ENCODE measurements at places on chromosomes 6 and 20.

DNA sequence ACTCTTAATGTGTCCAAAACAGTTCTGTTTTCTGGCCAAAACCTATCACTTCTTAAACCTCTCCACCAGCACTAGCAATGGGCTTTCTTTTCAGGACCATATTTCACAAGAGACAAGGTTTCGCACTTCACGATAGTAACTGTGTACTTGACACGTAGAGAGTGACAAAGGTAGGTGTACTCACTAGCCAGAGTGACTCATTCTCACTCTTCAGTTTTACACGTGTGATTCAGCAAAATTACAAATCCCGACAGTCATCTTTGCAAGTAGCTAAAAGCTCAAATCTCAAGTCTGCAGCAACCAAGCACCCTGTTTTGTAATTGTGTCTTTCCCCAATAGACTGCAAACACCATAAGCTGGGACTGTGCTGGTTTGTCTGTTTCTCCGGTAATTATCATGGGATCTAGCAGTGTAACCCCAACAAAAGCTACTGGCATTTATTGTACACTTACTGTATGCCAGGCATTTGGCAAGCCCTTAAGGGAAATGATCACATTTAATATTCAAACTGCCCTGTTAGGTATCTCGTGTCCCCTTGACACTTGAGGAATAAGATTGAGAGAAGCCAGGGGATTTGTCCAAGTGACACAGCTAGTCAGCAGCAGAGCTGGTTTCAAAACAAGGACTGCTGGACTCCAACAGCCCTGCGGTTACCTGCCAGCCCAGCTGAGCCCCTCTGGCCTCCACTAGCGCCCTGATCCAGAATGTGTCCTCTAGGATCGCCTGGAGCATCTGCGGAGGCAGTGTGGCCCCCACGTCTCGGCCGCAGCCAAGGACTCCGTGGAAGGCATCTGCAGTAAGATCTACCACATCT is 9.9 kb downstream of the PCIF1 start:
- DNase-seq = no peak

DNA sequence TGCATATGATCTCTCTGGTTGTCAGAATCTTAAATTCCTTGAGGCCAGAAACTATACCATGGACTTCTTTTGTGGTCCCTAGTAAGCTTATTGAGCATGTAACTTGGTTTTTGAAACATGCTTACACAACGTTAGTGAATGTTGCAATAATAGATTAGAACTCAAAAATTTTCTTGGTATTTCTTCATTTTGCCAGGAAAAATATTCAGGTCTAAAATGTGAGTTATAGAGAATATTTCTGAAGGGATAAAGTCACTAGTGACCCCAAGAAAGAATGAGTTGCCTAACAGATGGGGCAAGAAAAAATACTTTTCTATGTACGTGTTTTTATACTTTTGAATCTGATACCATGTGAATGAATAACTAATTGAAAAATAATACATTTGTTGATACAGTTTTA is 195.4 kb downstream of the TFAP2A start:
- DNase-seq = no peak

GRCh38 chr20:19777981-19778380 is 19.9 kb downstream of the RIN2 start:
- no peak for DNase-seq

DNA sequence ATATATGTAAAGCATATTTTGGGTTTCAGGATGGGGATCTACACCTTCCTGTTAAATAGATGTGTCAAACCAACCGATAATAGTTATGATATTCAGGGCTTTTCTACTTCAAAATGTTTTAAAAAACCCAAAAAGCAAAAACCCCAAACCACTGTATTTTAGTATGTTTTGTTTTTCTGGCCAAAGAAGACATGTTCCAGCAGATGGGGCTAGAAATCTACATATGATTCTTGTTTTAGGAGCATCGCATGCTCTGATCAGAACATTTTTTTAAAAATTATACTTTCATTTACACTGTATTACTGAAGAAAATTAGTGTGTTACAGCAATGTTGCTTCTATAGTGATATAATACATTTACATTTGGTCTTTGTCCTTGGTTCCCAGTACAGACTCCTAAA is 11.0 kb downstream of the RMND1 start:
- DNase-seq = no peak

- no peak for DNase-seq
These were observed 111.3 kb downstream of the TBX18 start for GRCh38 chr6:84653027-84653551.

GRCh38 chr6:15153191-15153590 is 92.7 kb upstream of the JARID2 start:
- no peak for DNase-seq

GRCh38 chr6:4603291-4603690 is 172.9 kb upstream of the CDYL start:
- DNase-seq = no peak

DNA sequence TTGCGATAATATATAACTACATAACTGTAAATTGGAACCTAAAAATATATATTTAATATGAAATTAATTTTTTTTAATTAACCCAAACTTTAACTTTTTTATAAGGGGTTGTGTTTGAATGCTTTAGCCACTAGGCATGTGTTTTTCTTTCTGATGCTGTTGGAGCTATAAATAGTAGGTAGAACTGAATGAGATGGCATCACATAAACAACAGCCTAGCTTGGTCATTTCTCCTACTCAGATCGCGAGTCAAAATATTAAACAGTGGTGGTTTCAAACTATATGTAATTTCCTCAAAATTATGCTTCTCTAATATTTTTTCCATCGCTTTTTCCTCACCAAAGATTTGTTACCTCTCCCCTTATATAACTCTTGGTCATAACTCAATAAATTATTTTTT is 243.2 kb downstream of the ARID1B start:
- no peak for DNase-seq

DNA sequence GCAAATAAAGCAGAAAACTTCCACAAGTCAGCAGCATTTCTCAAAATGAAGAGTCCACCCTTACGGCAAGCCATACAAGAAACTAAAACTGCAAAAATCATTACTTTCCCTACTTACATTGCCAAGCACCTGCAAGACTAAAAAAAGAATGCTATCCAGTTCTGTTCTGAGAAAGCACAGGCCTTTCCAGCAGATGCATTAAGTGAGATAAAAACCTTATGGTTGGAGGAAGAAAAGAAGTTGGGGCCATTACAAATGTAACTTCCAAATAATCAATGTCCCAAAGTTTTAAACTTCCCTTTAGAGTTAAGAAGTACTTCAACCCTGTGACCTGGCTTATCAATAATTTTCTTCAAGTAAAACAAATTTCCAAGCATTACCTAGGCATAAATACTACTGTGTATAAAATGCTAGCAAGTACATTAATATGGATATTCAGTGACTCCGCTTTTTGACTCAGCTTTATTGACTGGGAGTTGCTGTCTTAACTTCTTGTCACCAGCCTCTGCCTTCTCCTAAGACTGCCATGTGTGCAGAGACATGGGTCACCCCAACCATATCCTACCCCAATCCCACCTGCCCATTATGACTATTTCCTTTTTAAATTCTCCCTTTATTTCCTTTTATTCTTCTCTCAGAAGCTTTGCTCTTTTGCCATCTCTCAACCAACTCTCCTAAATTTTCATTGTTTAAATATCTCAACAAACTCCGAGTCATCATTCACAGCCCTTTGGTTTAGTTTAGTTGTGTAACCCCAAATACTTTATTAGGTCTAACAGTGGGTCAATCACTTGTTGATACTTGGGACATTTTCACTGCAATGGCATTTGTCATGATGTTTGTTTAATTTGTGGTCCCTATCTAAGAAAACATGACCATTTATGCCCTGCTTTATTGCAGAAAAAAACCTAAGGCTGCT is 49.7 kb downstream of the SLC22A23 start:
- no peak for DNase-seq

- DNase-seq = no peak
These were observed 117.6 kb downstream of the SULF2 start for GRCh38 chr20:47667531-47668312.
